Non-pigmented ciliary epithelial cell (primary cell): ENCODE measurements at places on chromosomes 4 and X.

DNA sequence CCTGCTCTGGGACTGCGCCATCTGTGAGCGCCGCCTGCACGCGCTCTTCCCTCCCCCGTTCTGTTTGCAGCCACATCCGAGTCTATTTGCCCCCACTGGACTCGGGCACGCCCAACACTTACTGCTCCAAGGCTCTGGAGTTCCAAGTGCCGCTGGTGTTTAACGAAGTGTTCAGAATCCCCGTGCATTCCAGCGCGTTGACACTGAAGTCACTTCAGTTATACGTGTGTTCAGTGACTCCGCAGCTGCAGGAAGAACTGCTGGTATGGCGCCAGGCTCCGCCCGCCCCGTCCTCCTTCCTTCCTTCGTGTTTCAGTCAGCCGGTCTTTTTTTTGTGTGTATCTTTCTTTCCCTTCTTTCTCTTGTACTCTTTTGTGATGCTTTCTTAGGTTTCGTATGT, 30.7 kb upstream of the CLCN4 start:
- DNase-seq = no peak

DNA sequence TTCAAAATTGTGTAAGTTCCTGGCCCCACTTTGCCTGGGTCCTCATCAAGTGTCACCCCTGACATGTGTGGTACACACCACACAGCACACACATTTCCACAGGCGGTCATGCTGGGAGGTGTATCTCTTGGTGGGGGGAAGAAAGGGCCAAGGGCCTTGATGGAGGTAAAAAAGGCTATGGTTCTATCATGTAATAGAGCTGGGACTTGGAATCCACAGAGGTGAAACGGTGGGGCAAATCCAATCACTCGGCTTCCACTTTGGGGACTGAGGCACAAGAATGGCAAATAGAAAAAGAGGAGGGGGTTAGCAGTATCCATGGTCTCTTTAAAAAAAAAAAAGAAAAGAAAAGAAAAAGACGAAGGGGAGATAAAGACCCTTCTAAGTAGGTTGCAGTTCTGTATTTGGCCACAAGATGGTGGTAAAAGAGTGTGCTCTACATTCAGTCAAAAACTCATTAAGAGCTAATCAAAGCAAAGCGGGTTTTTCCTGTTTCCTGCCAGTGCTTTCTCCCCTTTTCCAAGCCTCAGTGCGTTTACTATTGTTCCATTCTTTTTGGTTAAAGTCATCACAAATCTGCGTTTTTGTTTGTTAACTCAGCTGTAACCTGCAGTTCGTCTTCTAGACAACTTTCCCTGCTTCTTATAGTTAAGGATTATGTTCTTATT, 37.0 kb upstream of the ATP6AP2 start:
- DNase-seq = no peak

- DNase-seq = no peak
Observed at GRCh38 chrX:109967156-109967555, 35.8 kb upstream of the TMEM164 start.

GRCh38 chrX:77731821-77732419, 54.1 kb downstream of the ATRX start:
- no peak for DNase-seq

DNA sequence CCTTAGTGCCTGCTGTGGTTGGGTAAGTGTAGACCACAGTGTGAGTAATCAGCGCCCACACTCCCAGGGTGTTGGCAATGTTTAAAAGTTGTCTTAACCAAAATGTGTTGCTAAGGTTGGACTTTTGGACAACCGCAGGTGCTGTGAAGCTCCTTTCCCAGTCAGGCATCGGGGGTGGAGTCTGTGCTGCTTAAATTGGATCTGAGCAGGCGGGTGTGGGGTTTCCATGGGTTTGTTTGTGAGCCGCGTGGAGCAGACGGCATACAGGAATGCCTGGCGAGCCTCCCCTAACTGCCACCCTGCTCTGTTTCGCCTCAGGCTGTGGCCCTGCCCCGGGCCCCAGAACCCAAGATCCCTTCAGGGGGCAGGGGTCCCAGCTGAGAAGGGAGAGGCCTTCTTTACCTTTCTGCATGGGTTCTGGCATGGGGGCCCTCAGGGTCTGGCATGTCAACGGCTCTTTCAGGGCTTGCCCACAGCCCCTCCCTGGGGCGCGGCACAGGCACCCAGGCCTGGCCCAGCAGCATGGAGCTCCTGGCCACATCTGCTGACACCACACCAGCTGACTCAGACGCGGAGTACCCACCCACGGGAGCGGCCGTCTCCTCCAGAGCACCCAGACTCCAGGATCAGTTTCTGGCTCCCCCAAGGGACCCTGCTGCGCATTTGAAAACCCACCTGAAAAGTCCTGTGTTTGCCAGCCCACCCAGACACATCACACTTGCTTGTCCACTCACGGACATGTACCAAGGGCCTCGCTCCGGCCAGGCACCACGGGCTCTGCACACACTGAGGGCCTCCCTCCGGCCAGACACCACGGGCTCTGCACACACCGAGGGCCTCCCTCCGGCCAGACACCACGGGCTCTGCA, 5.1 kb upstream of the SPON2 start:
- DNase-seq = no peak

DNA sequence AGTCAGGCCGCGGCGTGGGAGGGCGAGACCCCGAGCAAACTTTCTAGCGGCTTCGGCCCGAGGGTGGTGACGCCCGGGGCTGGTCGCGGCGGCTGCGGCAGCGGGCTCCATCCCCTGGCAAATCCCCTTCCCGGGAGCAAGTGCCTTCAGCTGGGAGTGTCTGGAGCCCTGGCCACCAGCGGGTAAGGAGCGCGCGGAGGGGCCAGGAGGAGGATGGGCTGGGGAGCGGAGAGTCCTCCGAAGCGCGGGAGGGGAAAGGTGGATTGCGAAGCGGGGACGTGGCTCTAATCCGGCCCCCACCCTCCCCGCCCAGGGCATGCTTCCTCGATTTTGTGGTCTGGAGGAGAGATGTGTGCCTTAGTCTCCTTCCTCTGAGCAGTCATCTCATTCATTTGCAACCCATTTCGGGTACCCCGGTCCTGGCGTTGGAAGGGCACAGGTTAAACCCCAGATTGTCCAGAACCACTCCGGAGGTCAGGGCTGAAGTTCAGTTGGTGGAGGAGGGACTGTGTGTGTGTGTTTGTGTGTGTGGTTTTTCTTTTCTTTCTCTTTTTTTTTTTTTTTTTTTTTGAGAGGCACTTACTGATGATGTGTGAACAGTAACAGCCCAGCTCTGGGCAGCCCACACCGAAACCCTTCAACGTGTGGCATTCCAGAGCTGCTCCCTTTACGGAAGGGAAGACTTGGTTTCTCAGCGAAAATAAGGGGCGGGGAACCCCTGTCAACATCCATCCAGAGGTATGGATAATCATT, 516 bp downstream of the SGMS2 start:
- no peak for DNase-seq

GRCh38 chr4:7266525-7267292, 74.4 kb downstream of the SORCS2 start:
- DNase-seq = peak; percentile 63

DNA sequence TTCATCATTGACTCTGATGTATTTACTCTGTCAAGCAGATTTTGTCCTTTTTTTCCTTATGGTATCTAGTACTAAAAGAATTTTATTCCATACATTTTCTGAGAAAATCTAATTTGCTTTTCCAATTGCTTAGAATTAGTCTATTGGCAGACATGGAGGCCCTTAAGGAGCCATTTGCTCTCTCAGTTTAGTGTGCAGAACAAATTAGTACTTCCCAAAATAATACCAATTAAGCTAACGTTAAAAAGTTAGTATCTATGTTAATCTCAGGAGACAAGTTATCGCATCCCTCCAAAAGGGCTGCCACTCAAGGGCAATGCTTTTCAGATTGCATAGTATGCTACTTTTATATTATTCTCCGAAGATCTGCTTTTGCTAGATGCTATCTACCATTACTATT, 47.7 kb downstream of the PDHA2 start:
- DNase-seq = no peak

DNA sequence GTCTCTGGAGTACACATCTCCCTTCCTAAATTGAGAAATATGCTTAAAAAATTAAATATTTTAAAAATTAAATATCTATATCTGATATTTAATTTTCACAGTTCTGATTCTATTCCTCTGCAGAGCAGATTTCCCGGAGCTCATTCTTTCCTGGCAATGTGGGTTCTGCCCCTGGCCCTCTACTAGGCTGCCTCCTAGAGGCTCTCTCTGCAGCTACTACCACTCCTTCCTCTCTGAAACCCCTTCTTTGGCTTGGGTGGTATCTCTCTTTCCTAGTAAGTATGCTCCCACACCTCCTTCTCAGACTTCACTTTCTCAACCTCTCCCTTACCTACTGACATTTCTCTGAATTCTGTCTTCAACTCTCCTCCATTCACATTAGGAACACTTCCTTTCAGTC, 45.3 kb downstream of the RPGR start:
- no peak for DNase-seq

GRCh38 chr4:81506731-81507130, 35.0 kb upstream of the RASGEF1B start:
- no peak for DNase-seq

DNA sequence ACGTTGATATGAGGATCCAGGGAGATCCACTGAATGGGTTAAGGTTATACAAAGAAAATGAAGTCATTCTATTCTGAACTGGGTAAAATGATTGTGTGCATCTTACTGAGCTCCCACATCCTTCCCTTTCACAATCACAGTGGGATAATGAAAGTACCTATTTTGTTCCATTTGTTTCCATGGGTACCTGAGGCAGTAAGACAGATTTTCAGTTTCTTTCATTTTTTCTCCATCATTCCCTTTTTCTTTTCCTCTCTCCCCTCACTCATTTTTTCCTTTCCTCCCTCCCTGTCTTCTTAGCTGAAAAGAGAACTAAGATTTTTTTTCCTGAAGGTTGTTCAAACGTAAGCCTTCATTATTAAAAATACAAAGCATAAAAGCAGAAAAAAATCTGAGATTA, 4.6 kb downstream of the GRIA2 start:
- DNase-seq = no peak

- DNase-seq = no peak
Observed at GRCh38 chrX:126551725-126552312, 795 bp downstream of the DCAF12L1 start.

- DNase-seq = peak; percentile 79
Observed at GRCh38 chr4:181909368-181909767, 333.8 kb upstream of the TENM3 start.

DNA sequence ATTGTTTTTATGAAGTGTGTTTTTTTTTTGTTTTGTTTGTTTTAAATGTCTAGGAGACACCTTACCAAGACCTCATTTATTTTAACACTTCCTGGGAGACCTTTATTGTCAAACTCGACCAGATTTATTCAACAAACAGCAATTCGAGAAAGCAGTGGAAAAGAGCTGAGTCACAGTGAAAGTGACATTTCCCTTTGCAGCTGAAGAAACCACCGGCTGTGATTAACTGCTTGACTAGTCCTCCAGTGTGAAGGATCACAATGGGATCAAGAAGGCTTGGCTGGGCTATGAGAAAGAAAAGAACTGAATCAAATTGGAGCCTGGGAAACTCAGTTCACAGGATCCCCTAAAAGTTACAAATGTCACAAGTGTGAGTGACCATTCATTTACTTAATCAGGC, 11.9 kb upstream of the ADH7 start:
- peak; percentile 31 for DNase-seq

- no peak for DNase-seq
Observed at GRCh38 chr4:2354118-2354517, 64.3 kb downstream of the ZFYVE28 start.

DNA sequence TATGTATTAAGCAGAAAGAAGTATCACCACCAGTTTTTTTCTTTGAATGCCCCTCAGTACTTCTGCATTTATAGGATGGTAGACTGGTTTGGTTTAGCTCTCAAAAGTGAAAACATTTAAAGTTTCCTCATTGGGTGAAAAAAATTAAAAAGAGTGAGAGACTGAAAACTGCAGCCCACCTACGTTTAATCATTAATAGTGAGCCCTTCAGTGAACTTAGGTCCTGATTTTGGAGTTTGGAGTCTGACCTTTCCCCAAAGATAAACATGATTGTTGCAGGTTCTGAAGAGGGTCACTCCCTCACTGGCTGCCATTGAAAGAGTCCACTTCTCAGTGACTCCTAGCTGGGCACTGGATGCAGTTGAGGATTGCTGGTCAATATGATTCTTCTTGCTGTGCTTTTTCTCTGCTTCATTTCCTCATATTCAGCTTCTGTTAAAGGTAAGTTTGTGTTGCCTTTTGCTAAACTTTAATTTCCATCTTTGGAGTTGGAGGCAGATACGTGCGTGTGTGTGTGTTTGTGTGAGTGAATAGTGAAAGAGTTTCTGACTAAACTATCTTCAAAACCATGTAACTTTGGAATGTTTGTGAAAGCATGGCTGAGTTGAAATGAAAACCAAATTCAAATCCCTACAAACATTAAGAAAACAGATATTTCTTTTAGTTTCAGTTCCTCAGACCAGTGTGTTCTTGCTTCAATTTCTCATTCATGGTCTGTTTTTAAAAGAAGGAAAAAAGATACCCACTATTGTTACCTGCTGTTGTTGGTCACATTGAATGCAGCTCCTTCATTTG, at the start of gene MTTP:
TSS of gene MTTP (plus strand) at position 295 of the 795 bp plus-strand sequence. CDS start at position 381, 86 bp downstream.
- no peak for DNase-seq

DNA sequence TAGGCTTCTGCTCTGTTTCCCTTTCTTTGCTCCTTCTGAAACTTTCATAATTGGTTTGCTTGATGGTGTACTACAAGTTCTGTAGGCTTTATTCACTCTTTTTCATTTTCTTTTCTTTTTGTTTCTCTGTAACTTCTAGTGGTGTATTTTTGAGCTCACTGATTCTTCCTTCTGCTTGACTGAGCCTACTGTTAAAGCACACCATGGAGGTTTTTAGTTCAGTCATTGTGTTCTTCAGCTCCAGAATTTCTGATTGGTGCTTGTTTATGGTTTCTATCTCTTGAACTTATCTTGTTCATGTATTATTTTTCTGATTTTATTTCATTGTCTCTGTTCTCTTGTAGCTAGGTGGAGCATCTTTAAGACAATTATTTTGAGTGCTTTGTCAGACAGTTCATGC, 33.4 kb upstream of the C4orf54 start:
- no peak for DNase-seq

DNA sequence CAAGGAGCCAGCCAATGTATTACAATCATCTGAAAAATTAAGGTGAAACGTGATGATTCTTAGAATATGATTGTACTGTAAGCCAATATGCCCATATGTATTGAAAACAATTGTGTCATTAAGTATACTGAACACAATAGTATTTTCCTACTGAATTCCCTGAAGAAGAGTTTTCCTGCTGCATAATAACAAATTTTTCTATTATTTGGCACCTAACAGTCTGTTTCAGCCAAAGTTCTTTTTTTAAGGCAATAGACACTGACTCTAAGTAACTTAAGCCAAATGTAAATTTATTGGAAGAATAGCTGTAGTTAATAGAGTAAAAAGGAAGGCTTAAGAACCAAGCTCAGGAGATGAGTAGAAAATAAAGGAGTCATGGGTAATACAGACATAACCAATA, 220.6 kb downstream of the PPP4R3C start:
- no peak for DNase-seq

DNA sequence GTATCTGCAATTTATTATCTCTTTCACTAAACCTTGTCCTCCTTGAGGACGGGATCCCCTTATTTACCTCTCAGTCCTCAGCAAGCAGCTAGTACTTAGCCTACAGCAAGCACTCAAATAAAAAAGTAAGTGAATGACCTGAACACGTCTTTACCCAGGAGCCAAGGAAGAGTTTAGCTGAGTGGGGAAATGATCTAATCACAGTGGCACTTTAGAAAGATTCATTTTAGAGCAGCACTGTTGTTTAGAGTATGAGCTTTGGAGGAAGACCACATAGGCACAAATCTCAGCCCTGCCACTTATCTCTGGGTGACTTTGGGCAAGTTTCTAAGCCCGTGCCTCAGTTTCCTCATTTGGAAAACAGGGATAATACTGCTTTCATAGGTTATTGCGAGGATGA, 2.7 kb downstream of the FAM120C start:
- peak; percentile 19 for DNase-seq
